ENCODE measurements at places on chromosomes 1 and 21. TPM values are rescaled to one million over a fixed set of nuclear protein-coding genes. Genes with fewer than 3 reads are reported as not detected.

The CALML6 gene
- total RNA-seq: 0.36 TPM

The FTCD gene
- total RNA-seq: 1.6 TPM

The CCDC17 gene
- total RNA-seq: 1.4 TPM

The SPATA46 gene
- total RNA-seq: 2.9 TPM

The FMO2 gene
- 1.5 TPM for total RNA-seq

The TRIM63 gene
- 0.41 TPM for total RNA-seq

The SRGAP2C gene
- 19.8 TPM for total RNA-seq

The S1PR1 gene
- 10.4 TPM for total RNA-seq

The ADORA3 gene
- total RNA-seq: 0.93 TPM

The CDC42SE1 gene
- 54.3 TPM for total RNA-seq

All from motor neuron (in vitro differentiated cells).